Activated naive CD8-positive, alpha-beta T cell treated with anti-CD3 and anti-CD28 coated beads, Interleukin-2, amount 50 U/mL, for 16 hours (primary cell): ENCODE measurements at places on chromosomes 3 and 15.

DNA sequence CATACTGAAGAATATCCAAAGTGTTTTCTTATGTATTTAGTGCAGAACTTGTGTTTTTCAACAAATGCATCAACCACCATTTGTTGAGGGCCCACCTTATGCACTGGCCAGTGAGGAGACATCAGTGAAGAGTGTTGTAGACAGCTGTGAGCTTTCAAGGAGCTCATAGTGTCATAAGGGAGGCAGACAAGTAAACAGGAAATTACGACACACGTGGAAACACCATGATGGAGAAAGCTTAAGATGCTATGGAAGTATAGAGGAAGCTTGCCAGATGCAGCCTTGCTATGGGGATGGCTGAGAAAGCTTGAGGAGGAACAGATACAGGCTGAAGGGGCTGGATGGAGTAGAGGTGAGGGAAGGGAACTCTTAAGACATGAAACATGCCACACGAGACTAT is 50.8 kb upstream of the PSMD6 start:
- DNase-seq = no peak

DNA sequence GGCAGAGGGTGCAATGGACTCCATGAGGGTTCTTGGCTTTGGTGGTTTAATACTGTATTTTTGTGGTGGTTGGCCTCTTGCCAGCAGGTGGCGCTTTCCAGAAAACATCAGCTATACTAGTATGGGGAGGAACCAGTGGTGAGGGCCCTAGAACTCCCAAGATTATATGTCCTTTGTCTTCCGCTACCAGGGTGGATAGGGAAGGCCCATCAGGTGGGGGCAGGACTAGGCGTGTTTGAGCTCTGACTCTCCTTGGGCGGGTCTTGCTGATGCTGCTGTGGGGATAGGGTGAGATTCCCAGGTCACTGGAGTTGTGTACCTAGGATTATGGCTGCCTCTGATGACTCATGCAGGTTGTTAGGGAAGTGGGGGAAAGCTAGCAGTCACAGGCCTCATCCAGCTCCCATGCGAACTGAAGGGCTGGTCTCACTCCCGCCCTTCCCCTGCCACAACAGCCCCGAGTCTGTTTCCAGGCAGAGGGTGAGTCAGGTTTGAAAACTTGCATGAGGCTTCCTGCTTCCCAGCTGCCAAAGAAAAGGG is 357.7 kb downstream of the OTOL1 start:
- DNase-seq = no peak

DNA sequence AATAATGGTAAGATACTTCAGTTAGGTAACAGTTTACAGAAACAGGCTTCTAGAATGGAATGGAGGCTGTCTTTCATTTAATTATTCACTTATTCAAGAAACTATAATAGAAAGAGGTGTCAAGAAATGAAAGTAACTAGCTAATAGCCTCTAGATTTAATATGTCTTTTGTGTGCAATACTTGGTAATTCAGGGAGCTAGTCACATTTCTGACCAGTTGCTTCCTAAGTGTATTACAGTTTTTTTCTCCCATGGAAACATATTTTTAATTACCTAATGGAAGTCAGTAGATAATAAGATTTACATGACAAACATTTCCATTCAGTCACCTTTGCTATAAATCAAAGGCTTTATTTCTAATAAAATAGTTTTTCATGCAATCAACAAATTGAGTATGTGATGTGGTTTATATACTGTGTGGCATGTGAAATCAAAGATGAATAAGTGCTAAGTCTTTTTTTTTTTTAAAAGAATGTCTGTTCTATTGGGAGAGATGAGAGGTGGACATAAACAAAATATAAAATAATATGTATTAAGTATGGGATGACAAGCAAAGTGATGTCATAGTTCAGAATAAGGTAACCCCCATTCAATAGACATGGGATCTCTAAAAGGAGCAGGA is 985.7 kb downstream of the SQOR start:
- no peak for DNase-seq

DNA sequence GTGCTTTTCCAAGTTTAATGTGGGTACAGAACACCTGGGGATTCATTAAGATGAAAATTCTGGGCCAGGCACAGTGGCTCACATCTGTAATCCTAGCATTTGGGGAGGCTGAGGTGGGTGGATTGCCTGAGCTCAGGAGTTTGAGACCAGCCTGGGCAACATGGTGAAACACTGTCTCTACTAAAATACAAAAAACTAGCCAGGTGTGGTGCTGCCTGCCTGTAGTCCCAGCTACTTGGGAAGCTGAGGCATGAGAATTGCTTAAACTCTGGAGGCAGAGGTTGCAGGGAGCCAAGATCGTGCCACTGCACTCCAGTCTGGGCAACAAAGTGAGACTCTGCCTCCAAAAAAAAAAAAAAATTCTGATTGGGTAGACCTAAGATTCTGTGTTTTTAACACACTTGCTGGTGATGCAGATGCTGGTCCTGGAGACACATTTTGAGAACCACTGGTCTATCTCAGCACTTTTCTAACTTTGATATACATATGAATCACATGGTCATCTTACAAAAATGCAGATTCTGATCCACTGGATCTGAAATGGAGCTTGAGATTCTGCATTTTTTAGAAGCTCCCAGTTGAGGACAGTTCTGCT is 223.8 kb upstream of the SATB1 start:
- DNase-seq = no peak

DNA sequence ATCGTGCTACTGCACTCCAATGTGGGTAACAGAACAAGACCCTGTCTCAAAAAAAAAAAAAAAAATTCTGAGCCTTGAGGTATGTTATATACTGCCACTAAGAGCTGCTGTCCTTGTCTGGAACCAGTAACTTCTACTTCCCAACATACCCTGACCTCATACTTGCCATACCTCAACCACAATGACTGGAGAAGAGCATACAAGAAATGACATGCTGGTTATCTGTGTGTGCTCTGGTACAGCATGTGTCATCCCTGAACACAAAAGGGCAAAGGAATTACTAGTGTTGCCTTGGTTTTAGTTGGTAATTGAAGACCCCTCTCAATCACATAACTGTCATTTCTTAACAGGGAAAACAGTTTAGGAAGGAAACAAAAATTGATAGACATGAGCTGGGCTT is 54.5 kb downstream of the MRPS25 start:
- no peak for DNase-seq

DNA sequence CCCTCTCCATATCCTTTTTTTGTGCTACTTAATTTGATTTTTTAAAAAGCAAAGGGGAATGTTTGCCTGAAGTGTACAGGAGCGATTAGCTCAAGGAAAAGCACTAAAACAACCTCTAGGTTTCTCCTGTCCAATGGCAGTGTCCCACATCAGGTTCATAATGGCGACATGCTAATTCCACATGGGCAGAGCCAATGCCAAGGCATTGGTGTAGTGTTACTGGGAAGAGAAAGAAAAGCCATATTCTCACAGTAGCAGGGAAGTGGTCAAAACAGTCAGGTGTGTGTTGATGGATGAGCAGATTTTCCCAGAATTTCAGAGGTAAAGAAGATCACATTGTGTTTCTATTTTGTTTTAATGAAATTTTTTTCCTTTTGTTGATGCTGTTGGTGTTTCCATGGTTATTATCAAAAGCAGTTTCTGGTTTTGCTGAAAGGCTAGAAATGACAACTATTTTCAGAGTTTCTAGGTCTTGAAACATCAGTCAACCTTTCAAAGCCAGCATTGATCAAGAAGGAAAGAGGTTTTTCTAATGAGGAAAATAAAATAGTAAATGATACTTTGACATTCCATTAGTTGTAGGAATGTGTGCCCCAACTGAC is 65.2 kb downstream of the FNDC3B start:
- no peak for DNase-seq

GRCh38 chr3:55880357-55880756 is 393.3 kb upstream of the WNT5A start:
- DNase-seq = no peak

DNA sequence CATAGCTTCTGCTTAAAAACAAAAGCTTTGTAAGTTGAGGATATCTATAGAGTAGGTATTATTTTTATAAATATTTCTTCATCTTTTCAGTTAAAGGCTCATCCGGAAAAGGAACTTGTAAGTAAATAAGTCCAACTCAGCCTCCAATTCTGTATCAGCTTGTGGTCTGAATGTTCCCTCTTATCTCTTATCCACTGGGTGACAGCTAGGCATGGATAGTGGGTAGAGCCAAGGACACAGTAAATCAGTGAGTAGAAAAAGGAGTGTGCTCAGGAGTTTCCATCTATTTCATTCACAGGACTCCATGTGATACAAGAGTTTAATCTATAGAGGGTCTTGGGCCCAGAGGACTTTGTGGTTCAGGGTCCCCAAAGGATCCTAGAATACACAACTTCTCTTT is 50.9 kb downstream of the FRMD5 start:
- DNase-seq = no peak
